Mucosa of descending colon (tissue), 3 donors: ENCODE measurements at places on chromosomes 2 and 18. TPM values are rescaled to one million over a fixed set of nuclear protein-coding genes. Genes with fewer than 3 reads are reported as not detected.

DNA sequence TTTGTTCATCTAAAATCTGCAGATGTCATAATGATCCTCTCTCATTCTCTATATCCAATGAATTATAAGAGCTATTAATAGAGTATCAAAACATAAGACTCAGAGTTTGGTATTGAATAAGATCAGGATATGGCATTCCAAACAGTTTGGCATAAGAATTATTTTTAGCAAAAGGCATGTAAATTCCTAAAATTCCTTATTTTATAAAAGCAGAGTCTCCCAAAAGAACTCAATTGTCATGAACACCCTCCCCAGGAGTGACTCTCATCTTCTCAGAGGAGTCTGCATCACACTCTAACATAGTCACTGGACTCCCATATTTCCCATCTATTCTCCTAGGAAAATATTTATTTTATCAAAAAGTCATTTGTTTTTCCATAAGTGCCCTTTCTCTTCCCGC, 1710.2 kb upstream of the SLC39A10 start:
- DNase-seq, result no peak

DNA sequence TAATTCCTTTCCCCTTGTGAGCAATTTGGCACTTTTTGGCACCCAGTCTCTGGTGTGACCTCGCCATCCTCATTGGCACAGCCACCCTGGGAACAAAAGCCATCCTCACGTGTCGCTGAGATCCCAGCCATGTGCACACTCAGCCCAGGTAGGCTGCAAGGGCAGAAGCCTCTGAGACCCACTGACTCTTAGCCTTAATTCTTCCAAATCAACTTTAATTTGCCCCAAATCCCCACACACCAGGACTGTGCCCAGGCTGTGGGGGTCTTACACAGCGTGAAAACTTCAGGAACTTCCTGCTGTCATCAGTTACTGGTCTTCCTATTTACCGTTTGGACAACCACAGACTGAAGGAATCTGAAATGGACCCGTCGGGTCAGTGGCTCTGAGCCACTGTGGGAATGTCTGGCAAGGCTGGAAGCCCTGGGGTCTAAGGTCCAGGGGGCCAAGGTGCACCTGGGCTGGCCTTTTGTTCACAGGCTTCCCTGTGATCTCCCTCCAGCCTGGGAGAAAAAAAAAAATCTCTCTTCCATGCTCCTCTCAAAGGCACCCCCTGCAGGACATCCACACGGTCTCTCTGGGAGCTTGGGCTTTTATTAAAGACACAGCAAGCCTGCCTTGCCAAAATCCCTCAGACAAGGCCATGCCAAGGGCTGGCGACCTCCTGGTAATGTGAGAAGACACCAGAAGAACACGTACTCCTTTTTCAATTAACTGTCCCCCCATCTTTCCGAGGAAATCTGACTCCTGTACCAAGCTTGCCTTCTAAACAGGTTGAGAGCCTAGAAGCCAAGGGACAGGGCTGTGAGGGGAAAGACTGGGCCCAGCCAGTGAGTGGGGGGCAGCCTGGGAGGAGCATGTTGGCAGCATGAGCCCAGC, 42.1 kb upstream of the LAPTM4A start:
- DNase-seq, result peak; percentile 76

GRCh38 chr18:44536619-44537018, 144.1 kb upstream of the SETBP1 start:
- no peak for DNase-seq

DNA sequence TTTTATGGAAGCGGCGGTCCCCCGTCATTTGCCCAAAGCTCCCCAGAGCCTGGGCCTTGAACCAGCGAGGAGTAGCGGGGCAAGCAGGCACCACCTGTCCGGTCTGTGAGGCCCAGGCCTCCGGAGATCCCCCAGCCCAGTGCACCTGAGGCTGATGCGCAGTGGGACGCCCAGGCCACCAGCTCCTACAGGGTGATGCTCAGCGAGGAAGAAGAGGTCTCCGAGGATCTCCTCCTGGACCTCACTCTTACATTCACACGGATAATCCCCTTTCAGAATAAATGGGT, 220.2 kb downstream of the NDUFA10 start:
- no peak for DNase-seq

DNA sequence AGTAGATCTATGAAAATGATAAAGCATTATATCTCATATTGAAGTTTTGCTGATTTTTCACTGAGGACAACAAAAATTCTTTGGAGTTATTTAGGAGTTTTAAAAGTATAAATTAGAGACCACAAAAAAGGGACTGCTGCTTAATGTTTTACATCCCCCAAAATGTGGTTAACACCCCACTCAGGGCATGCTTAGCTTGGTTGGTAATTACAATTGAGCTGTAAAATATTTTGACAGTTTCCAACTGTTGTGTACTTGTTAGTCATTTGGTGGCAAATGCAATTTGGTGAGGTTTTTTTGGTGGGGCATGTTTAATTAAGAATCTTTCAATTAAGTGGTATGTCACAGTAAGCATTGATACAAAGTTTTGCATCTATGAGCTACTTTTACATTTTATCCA, 137.3 kb upstream of the OTX1 start:
- DNase-seq, result no peak

DNA sequence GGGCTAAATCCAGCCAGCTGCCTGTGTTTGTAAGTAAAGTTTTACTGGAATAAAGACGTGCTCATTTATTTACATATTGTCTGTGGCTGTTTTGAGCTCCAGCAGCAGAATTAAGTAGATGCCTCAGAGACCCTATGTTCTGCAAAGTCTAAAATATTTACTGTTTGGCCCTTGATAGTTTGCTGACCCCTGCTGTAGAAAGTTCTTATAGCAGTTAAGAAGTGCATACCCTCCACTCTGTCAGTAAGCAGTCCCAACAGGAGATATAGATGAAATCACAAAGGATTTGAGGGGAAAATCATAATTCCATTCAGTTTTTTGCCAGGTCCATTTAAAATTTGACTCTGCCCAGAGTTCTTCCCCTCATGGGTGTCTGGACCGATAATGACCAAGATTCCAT, 50.1 kb upstream of the ITM2C start:
- DNase-seq, result no peak

GRCh38 chr18:38759457-38759856, 1193.9 kb upstream of the CELF4 start:
- DNase-seq, result no peak

DNA sequence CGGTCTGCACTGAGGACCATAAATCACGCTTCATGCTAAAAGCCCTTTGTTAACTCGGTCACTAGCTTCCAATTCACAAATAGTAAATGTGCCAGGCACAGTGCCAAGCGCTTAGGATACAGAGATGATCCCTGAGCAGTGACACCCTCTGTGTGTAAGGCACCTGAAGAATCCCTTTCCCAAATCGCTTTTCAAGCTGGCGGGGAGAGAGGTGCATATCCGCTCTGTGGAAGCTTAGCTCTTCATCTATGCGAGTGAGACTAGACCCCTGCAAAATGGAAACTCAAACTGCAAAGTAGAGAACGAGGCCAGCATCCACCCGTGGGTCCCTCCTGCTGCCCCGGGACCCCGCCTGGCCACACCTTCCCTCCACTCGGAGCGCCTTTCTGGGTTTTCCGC, 2.4 kb downstream of the PIEZO2 start:
- no peak for DNase-seq

GRCh38 chr2:43133708-43134570, 92.5 kb downstream of the ZFP36L2 start:
- peak; percentile 72 for DNase-seq

- no peak for DNase-seq
Measured at GRCh38 chr18:6860804-6861448, 131.4 kb downstream of the ARHGAP28 start.

GRCh38 chr2:19600506-19600905, 242.1 kb upstream of the OSR1 start:
- no peak for DNase-seq

DNA sequence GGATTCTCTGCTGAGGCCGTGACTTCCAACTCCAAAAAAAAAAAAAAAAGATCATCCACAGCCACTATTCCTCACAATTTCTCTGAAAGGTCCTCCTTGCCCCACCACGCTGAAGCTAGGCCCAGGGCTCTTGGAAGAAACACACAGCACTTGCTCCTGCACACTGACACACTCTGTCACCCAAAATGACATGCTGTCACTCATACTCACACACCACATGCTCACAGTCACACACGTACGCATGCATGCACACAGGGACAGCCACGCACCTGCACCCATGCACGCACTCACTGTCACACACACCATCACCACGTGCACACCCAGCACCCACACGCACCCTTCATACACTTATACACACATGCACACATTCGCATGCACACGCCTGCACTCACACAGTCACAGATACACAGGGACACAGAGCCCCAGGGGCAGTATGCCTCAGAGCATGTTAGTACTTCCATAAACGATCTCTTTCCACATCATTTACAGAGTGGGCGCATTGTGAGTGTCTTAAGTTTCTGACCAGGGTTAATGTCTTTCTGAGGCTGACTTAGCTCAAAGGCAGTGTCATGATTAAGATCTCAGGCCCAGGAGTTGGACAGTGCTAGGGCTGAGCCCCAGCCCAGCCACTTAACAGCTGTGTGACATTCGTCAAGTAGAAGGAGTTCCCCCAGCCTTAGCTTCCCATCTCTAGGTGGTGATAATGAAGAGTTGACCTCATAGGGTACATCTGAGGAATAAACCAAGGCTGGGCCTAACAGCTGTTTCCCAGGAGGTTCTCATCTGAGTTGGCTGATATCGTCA, 93.4 kb downstream of the GLI2 start:
- no peak for DNase-seq

DNA sequence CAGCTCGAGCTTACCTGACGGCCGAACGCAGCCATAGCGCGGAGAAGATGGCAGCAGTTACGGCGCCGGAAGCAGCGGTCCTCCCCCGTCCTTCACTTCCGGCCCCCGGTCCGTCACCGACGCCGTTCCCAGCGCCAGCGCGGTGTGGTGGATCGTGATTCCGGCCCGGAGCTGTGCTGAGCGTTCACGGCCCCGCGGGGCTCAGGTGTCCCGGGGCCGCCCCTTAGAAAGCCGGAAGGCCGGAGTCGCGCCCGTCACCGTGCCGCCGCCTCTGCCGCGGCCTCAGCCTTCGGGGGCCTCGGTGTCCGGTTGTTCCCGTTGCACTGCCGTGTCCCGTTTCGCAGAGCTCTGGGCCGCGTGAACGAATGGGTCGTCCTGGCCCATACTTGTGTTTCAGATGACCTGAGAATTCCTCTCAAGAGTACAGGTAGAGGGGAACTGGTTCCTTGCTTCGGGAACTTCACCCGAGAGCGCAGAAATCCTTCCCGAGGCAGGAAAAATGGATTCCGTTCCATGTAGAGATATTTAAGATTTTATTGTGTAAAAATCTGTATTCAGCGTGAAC, at the start of gene MTERF4:
Gene MTERF4 (minus strand): TSS at position 49 of the 565 bp plus-strand sequence. CDS start 14 bp downstream, at position 35.
- DNase-seq, result peak; percentile 94

Gene GALR1
- total RNA-seq, result 0.92 TPM

Gene CREG2
- total RNA-seq, result not detected

Gene CXCR4
- total RNA-seq, result 3.9 TPM

Gene FBXO41
- 2.9 TPM for total RNA-seq

Gene TOGARAM2
- 0.81 TPM for total RNA-seq

Gene TUBB8B
- 0.55 TPM for total RNA-seq

Gene CLEC4F
- total RNA-seq, result 0.19 TPM
